ENCODE measurements at places on chromosomes 7 and 10.
A peak's percentile ranks its signal among the peaks of the same experiment; 100 is the strongest.

- DNase-seq = no peak
Measured at GRCh38 chr10:27699776-27700175, 45.8 kb downstream of the MKX start.

- no peak for DNase-seq
Measured at GRCh38 chr7:32142649-32143048, 72.4 kb upstream of the PDE1C start.

DNA sequence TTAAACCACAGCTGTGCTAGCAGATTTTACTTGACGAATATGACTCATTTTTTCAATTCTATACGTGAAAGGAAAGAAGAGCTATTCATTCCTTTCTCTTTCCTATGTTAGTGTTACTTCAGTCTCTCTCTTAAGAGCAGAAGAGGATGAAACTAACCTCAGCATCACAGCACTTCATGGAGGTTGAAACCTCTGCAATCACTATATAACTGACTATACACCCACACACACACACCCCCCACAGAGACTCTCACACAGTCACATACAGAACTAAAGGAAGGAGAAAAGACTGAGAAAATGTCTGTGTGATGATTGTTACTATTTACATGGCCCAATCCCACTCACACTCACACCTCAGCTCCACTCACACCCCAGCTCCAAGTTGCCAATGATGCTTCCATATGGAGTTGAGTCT, 104.2 kb downstream of the KIF20B start:
- no peak for DNase-seq

DNA sequence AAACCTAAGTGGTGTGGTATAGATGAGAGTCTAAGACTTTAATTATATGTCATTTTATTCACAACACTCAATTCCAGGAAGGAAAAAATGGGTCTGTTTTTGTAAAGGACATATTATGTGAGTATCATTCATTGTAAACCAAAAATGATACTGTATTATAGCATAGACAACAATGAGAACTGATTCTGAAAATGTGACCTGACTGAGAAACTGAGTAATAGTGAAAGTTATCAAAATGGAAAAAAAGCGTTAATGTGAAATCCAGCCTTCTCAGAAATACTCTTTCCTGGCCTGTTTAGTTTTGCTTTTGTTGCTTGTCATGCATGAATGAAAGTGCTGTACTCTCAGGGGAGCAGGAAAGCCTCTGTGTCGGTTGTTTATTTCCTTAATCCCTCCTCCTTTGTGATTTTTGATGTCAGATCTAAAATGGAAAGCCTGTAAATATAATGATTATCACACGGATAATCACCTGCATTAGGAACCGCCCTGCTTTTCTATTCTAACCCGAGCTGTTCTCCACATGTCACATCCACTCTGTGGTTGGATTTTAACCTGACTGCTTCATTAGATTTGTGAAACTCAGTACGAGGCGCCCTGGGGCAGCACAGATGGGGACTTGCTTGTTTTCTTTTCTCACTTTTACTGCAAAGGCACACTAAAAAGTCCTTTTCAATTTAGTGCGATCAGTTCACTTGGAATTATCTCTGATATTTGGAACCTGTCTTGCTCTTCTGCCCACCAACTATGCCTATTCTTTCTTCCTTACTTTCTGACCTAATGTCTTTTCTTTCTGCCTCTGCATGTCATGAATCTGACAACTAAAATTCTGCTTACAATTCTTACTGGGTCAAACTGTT, 240.9 kb upstream of the KAT6B start:
- DNase-seq = no peak

DNA sequence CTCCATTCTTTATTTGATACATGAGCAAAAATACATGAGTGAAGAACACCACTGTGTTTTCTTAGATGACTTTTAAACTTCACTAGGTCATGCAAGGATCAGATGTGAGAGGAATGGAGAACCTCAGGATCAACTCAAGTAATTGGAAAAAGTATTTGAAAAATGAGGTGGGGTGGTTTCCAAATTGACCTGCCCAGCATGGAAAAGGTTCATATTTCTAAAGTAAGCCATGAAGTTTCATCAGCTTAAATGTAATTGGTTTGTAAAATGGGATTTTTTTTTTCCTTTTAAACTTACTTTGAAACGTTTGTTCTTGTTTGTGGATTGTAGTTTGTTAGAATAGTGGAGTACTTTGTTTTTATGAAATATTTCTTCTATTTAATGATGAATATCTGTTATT, 134.8 kb downstream of the MLLT10 start:
- DNase-seq = no peak

DNA sequence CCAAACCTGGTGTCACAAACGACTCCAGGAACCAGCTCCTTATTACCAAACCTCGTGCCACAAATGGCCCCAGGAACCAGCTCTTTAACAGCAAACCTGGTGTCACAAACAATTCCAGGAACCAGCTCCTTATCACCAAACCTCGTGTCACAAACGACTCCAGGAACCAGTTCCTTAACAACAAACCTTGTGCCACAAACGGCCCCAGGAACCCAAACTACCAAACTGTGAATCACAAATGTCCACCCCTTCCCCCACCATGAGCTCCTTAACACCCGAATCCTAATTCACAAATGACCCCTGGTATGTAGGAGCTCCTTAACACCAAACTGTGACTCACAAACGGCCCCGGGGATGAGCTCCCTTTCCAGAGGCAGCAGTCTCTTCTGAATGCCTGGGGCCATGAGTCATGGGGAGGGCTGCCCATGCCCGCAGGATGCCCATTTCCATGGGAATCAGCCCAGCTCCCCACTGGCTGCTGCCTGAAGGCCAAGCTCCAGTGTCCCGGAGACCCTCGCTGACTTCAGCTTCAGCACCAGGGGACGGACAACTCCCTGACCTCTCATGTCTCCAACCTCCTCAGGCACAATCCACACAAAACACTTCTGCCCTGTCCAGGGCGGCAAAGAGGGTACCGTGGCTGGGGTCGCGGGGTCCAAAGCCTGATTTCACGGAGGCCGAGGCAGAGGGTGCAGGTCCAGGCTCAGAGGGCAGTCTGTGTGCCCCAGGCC, 213.1 kb downstream of the ELFN1 start:
- peak; percentile 59 for DNase-seq

DNA sequence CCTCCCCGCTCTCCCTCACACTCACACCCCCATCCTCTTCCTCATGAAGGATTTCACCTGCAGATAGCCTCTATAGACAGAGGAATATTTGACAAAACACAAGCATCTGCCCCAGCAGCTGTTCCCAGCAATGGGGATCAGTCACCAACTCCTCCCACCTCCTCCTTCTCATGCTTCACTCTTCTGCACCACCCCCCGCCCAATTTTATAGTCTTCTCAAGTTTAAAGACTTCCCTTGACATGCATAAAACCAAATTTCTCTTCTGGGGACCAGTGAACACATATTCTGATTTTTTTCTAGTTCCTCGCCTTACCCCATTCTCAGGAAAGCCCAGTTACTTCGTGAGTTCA, 654.4 kb downstream of the LRMDA start:
- DNase-seq = no peak

DNA sequence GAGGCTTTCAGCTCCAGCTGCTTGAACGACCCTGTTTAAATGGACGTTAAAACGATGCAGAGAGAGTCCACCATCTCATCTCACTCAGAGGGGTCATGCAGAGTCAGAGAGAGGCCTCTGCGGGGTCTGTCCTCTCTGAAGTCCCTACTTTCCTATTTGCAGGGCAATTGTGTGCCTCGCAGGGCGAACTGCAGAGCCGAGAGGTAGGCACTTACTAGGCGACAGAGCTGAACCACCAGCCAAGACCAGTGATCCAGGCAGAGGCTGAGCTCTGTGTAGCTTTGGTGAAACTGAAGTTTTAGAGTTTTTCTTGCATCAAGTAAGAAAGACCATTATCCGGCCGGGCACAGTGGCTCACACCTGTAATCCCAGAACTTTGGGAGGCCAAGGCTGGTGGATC, 64.1 kb upstream of the CUX1 start:
- DNase-seq = no peak

DNA sequence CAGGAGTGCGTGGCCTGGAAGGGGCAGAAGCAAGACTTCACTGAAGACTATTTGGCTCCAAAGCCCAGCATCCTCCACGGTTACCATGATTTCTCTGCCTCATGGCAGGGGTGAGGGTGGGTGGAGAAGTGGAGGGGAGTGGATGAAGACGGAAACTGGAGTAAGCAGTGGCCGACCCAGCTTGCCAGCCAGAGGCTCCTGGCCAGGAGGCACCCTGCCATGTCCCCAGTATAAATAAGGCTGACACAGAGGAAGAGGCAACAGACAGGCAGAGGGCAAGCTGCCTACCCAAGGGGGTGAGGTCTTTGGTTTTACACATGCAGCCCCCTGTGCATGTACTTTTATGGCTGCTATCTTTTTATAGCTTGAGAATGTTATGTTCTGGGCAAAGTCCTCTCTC, 102.6 kb upstream of the TBX20 start:
- DNase-seq = no peak

DNA sequence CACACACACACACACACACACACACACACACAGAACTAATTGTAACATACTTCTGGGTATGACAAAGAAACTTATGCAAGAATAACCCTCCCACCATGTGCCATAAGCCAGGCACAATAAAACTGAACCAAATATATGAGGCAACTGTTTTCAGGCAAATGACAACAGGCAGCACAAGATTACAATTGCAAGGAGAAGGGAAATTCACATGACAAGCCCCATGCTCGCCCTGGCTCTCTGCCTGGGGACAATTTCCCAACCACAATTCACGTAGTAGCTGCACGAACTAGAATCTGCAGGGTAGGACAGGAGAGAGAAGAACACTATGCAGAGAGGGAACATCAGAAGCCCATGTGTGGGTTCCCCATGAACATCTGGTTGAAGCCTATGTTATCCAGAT, 143.3 kb downstream of the CALN1 start:
- no peak for DNase-seq

DNA sequence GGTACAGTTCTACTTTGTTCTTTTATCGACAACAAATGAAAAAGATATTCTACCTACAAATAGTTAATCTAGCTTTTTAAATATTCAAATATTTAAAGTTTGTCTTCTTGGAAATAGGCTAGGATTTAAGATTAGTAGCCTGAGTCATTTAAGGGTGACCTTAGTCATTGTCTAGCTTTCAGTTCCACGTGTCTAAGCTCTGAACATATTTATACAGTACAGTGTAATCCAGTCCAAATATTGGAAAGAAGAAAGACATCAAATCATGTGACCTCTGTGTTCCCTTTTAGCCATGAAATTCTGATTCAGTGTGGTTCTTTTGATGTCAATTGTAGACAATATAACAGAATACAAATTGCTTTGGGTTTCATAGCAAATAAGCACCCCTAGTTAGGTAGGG, 121.1 kb downstream of the MALRD1 start:
- no peak for DNase-seq

Measured in NCI-H460 (cell line).